Activated naive CD4-positive, alpha-beta T cell treated with Interleukin-2 at 50 U/mL for 16 hours (primary cell): ENCODE measurements at places on chromosomes 2 and 18.

- DNase-seq = no peak
Observed at GRCh38 chr2:120301284-120301683, 44.7 kb upstream of the INHBB start.

- DNase-seq = no peak
Observed at GRCh38 chr2:194730266-194730665, 926.8 kb upstream of the SLC39A10 start.

GRCh38 chr2:86042256-86043168 is 63.2 kb downstream of the POLR1A start:
- DNase-seq = no peak

GRCh38 chr2:166158546-166158945 is 30.7 kb upstream of the SCN1A start:
- no peak for DNase-seq

DNA sequence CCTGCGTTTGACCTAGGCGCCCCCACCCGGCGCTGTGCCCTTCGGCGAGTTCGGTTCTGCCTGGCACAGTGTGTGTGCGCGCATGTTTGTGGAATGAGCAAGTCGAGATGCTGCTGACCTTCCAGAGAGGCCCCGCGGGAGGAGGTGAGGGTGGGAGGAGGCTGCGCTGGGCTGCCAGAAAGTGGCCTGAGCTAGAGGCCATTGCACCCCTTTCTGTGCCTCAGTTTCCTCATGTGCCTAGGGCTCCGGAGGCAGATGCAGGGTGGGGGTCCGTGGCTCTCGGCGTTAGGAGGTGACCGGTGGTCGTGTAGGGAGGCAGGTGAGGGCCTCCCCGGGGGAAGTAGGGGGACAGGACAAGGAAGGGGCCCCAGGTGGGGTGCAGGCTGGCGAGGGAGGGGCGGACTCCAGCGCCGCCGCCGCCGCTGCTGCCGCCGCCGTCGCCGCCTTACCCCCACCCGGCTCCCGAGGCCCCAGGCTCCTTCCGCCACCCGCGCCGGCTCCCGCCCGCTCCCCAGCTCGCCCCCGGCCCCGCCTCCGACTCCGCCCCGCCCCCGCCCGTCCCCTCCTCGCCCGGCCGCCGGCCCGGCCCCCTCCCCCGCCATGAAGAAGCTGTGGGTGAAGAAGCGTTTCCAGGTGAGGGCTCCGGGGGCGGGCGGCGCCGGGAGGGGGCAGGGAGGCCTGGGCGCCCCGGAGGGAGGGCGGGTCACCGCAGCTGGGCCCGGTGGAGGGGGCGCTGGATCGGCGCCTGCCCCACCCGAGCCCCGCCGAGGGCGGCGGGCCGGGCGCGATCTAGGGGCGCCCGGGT is 7.0 kb downstream of the SPEG start:
- DNase-seq = peak; percentile 48

GRCh38 chr2:167200019-167200418 is 311.7 kb downstream of the XIRP2 start:
- DNase-seq = no peak

DNA sequence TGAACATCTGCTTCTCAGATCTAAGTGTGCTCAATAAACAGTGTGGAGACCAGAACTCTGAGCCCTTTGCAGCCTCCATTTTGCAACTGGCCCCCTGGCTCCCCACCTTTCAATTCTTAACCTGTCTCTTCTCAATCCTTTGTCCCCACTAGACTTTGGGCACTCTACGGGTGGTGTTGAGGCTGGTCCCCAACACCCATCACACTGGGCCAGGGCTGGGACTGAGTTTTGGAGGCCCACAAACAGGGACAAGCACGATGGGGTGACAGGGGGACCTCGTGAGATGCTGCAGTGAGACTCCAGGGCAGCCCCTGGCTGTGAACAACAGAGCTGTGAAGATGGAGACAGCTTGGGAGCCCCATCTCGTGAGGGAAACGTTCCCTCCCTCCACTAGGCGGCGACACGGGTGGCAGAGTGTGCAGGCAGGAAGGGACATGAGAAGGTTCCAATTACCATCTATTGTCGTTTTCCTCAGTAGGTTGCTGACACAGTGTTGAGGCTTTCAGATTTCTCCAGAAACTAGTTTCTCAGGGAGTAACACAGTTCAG is 1.2 kb downstream of the ANKMY1 start:
- peak; percentile 76 for DNase-seq

GRCh38 chr18:34867520-34867919 is 157.4 kb downstream of the DTNA start:
- DNase-seq = no peak

- DNase-seq = no peak
Observed at GRCh38 chr2:72722492-72723070, 103.3 kb downstream of the EXOC6B start.

DNA sequence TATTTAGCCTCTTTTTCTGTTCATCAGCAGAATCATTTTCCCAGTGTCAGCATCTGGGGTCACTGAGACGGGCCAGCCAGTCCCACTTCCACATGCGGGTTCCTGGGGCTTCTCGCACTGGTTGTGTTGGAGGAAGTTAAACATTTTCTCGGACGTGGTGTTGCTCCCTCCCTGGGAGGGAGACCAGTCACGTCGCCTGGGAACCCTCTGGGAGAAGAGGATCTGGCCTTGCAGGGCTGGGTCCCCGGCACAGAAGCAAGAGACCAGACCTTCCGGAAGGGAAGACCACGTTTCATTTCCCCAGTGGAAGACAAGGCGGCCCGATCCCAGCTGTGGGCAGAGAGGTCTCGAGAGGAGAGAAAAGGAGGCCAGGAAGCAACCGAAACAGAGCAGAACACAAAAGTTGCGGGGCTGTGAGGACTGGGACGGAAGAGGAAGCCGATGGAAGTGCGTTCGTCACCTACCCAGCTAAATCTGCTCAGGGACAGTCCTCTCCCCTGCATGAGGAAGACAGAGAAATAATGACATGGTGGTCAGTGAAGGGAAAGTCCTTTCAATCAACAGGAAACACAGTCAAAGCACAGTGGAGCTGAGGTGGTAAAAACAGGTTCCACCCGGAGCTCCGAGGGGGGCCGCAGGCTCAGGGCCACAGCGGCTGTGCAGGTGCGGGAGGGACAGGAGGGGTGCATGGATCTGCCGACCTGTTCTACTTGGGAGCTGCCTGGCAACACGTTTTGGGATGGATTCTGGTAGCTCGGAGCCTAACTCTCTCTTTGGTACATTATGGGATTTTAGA is 144.4 kb downstream of the MBP start:
- DNase-seq = no peak

DNA sequence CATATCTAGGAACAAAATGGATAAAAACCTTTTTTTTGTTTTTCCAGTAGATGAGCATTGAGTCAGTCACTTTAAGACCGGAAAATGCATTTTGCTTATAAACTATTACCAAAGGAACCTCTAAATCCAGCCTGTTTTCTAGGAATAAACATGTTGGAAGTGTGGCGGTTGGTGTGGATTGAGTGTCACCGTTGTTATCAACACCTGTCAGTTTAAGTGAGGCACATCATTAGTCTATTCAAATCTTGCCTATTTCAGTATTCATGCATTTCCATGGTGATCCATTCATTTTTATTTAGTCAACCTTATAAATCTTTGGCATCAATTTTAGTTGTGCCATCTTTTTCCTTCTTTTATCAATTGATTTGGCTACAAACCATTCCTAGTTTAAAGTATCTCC is 3.3 kb downstream of the KLHL29 start:
- DNase-seq = no peak

- DNase-seq = no peak
Observed at GRCh38 chr2:28360718-28361293, 31.9 kb upstream of the FOSL2 start.

DNA sequence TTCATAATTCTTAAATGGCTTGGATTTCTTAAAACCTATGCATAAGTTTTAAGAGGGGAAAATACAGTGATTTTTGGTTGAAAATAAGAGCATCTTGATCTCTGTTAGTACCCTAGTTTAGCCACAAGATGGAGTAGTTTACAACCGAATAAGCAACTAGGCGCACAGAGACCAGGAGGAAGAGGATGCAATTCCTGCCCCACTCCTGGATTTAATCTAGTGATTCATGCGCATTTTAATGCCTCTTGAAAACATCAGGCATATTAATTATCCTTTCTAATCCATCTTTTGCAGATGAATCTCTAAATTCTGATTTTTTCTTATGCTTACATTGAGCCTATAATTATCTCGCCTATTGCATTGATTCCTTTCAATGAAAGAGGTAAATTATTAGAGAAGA is 76.7 kb downstream of the MRPS9 start:
- DNase-seq = no peak

DNA sequence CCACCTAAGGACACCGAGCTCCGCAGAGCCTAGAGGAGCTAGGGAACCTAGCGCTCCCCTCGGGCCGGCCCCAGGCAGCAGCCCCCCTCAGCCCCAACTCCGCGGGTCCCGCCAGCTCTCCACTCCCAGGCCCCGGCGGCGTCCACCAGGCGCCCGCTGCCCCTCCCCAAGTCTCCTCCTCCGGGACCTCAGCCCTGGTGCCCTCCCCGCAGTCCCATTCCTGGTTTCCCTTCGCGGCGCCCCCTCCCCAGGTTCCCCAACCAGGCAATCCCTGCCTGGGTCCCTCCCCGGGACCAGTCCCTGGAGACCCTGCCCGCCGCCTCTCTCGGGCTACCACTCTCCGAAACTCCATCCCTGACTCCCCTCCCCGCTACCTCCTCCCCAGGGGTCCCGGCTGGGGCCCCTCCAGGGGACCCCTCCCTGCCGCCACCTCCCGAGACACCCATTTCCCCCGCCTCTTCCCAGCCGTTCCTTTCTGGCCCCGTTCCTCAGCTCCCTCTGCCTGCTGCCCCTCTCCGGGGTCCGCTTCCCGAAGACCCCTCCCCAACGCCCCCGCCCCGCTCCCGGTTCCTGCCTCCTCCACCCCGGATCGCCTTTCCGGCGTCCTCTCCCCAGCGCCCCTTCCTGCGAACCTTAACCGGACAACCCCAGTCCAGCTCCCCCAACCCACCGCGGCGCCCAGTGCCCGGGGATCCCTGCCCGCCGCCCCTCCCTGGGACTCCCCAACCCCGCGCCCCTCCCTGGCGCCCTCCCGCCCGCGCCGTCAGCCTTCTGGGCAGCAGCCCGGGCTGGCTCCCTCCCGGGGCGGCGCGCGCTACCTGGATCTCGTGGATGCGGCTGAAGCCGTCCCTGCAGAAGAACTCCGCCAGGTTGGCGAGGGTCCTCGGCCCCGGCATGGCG is 678 bp downstream of the CYP27C1 start:
- DNase-seq = no peak

DNA sequence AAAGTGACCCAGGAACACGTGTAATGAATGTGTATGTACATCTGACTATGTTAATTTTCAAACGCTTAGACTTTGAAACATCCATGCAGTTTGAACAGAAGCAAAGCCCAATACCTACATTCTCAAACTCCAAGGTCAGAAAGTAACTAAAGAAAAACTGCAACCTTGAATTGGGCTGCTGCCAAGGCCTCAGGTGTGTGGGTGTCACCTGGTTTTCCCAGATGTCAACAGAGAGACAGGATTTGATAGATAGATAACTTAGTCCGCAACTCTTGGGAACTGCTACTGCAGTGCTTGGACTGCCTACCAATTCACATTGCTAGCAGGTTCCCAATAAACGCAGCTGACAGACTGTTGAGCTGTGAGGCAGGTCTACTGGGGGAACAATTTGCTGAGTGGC is 78.7 kb upstream of the PAPOLG start:
- DNase-seq = no peak

- no peak for DNase-seq
Observed at GRCh38 chr2:1701020-1701419, 43.3 kb downstream of the PXDN start.

DNA sequence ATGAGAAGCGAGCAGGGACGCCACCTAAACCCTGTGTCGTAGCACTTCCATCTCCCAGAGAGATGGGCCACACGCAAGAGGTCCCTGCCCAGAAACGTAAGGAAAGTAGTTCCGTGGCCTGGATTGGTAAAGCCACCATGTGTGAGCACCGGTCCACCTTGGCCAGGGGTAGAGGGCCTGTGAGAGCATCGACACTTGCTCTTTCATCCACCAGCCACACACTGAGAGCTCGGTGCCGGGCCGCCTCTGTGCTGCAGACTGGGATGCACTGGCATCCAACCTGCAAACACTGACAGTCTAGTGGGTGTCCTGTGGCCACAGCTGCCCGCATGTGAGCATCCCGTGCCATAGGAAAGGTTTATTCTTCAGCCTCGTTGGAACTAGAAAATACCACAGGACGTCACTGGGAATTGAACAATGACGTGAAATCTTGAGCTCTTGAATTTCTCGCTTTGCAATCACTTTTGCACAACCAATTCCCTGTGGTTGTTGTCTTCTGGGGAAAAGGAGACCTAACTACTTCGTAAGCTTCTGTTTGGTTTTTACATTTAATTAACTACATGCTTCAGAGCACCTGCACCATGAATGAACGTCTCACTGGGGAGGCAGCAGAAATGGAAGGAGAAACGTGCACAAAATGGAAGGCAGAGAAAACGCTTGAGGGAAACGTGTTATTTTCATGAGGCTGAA is 212.0 kb upstream of the RAB6C start:
- no peak for DNase-seq

- no peak for DNase-seq
Observed at GRCh38 chr2:209600341-209601171, 171.1 kb upstream of the UNC80 start.

GRCh38 chr18:48961547-48961946 is 10.8 kb upstream of the SMAD7 start:
- no peak for DNase-seq

- DNase-seq = no peak
Observed at GRCh38 chr2:187194049-187194448, 254.0 kb downstream of the CALCRL start.

DNA sequence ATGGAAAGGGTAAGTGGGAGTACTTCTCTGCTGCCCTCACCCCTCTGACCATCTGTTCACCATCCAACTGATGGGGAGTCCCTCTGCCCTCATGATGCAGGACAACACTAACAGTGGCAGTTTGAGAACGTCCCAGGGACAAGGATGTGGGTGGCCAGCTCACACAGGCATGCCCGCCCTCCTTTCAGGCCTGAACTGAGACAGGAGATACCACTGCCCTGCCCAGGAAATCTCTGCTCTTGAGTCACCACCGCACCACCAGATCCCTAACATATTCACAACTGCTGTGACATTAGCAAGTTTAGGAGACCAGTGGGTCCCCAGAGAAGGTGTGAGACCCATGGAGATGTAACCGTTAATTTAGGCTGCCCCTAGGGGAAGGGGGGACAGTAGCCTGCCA is 66.2 kb downstream of the TRAPPC8 start:
- no peak for DNase-seq

DNA sequence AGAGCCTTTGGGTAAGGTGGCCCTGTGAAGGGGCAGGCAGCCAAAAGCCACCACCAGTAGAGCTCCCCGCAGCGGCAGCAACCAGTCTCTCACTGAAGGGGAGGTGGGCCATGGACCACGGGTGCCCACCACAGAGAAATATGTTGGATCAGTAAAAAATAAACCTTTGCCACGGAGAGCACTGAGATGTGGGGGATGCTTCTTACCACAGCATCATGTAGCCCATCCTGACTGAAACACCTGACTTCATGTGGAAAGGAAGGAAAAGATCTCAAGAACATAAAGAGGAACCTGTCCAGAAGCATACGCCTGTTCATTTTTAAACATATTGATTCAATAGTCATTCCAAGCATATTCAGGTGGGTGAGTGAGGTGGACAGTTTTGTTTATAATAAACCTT is 51.1 kb downstream of the LONRF2 start:
- no peak for DNase-seq
